ENCODE measurements at places on chromosomes 6 and 20.

GRCh38 chr20:24781418-24781980, 167.6 kb upstream of the CST7 start:
- peak; percentile 27 for DNase-seq

GRCh38 chr6:149852180-149852579, 12.0 kb downstream of the LRP11 start:
- peak; percentile 47 for DNase-seq

DNA sequence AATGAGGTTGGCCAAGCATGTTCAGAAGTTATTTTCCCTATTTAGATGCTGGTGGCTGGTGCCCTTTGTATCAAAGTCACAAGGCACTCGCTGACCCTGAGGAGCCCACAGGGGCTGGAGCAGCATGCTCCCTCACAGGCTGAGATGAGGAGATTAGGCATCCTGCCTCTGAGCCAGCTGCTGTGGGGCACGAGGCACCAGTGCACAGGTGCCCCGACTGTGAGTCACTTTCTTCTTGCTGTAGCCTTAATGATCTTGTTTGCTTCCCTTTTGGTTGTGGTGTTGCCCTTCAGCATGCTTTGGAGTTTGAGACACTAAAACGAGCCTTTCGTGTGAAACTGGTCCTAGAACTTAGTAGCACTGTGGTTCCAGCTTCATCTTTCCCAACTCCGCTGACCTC, 4.3 kb downstream of the PSMG4 start:
- no peak for DNase-seq

GRCh38 chr6:18577491-18577890, 190.3 kb downstream of the RNF144B start:
- no peak for DNase-seq

DNA sequence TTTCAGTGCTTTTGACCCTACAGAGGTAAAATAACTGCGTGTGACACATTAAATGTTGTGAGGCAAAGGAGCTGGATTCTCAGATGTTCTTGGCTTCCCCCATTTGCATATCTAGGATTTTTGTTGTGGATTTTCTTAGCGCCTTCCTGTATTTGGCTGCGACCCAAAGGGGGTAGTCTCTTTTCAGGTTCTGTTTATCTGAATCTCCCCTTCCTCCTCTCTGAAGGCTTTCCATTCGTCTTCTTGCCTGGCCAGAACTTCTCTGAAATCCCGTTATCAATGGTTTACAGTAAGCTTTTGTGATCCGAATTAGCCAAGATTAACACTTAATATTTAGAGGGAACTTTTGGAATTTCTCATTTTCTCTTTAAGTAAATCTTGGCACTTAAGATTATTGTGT, 60.8 kb downstream of the ADGRB3 start:
- DNase-seq, result no peak

DNA sequence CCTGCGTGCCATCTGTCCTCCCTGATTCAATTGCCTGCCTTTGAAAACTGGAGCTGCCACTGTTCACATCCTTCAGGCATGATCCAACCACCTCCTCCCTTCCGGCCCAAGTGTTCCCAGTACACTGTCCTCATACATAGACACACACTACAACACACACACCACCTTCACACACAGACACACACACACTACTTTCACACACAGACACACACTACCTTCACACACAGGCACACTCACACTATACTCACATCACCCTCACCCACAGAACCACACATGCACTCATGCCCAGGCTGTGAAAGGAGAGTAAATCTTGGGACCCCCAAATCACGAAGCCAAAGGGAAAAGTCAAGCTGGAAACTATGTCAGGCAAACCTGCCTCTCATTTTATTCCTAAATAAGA, 109.4 kb upstream of the MYLIP start:
- no peak for DNase-seq

DNA sequence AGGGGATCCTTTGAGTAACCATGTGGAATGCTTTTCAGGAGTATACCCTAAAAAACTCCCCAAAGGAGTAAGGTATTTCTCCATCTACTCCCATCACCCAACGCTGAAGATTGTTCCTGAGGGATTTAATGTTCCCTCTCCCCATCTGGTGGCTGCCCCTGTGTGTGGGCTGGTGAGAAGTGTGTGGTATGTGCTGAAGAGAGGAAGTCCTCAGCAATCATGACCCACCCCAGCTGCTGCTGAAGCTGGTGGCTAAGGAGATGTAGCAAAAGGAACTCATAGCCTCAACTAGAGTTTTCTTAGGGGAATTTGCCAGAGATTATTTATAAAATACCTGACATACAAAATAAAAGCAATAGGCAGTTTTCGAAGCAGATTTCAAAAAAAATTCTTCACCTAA, 114.3 kb upstream of the JAG1 start:
- DNase-seq, result no peak

DNA sequence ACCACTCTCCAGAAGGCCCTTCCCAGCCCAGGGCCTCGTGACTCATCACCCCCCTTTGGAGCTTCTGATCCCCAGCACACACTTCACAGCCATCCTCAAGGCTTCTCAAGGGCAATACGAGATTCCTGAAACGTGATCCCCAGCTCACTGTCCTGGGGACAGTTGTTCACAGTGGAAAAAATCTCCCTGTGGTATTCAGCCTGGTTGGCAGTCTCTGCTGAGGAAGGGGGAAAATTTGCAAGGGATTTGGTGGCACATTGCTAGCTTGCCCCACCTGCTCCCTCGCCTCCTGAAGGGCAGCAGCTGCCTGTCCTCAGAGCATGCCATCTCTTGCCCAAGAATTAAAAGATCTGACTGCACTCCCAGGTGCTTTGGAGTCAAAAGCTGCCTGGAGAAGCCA, 20.7 kb upstream of the PKHD1 start:
- no peak for DNase-seq

GRCh38 chr20:25258828-25259227, 10.9 kb downstream of the PYGB start:
- DNase-seq, result no peak

- DNase-seq, result no peak
These were observed 191.0 kb downstream of the TPBG start for GRCh38 chr6:82554666-82555065.

- no peak for DNase-seq
These were observed 3.3 kb downstream of the APCDD1L start for GRCh38 chr20:58511861-58512260.

DNA sequence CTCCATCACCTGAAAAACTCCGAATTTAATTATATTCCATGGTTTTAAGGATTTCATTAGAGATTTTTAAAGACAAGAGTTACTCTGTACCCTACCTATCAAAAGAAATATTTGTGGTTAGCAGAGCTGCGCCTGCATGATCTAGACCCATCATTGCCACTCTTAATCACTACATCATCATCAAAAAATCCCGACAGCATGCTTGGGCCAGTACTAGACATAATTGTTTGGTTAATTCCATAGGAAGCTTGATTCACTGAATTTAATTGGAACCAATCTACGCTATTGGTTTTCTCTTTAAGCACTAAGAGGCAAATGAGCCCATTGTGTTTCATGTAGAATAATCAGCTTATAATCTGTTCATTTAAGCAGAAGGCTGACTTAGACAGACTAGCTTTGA, 33.4 kb upstream of the RNF217 start:
- no peak for DNase-seq

GRCh38 chr20:54201268-54201846, 6.5 kb upstream of the PFDN4 start:
- DNase-seq, result no peak

- DNase-seq, result no peak
These were observed 32.1 kb upstream of the COL21A1 start for GRCh38 chr6:56279331-56280080.

DNA sequence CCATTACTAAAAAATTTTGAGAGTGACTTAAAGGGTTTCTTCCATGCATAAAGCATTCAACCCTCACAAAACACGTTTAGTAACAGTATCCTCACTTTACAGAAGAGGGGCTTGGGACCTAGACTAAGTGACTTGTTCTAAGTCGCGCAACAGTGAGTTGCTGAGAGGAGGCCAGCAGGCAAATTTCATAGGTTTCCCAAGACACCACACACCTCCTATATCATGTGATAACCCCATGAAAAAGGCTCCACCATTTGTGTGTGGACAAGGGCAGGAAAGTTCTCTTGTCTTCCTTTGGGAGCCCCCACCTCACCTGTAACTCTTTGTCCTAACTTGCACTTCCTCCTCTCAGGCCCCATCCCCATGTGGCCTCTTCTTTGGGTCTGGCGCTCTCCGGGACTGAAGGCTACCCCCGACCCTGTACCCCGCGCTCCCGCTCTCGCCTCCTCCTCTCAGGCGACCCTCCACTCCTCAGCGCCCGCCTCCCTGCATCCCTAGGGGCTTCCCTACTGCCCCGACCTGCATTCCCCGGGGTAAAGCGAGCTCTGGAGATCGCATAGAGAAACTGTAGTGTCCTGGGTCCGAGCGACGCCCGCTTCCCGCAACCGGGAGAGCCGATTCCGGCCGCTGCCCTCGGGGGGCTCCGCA, 392 bp downstream of the PSMB8 start:
- peak; percentile 22 for DNase-seq
